ENCODE measurements at places on chromosomes 16 and 17. TPM values are rescaled to one million over a fixed set of nuclear protein-coding genes. Genes with fewer than 3 reads are reported as not detected.
A peak's percentile ranks its signal among the peaks of the same experiment; 100 is the strongest.

Gene NHERF2
- total RNA-seq: 26.8 TPM

DNA sequence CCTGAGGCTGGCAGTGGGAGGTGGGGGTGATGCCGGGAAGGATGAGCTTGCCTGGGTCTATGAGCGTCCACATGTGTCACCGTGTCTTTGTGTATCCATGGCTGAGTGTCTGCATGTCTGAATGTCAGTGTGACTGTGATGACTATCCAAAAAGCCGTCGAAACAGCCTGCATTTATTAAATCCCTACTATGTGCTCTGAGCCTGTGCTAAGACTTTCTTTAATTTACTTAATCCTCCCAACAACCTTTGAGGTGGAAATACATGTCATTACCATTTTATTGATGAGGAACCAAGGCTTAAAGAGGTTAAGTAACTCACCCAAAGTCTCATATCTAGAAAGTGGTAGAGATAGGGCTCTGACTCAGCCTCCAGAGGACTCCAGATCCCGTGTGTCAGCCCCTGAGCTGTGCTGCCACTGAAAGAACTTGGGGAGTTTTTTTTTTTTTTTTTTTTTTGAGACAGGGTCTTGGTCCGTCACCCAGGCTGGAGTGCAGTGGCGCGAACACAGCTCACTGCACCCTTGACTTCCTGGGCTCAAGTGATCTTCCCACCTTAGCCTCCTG is 20.0 kb downstream of the ARHGAP23 start:
- DNase-seq: peak; percentile 71

- DNase-seq: peak; percentile 87
These were observed at the start of gene PLXDC1 for GRCh38 chr17:39151150-39151942. Gene PLXDC1 (minus strand): TSS chr17:39151637. CDS start chr17:39151437, 200 bp downstream.

Gene EPN3
- not detected for total RNA-seq

DNA sequence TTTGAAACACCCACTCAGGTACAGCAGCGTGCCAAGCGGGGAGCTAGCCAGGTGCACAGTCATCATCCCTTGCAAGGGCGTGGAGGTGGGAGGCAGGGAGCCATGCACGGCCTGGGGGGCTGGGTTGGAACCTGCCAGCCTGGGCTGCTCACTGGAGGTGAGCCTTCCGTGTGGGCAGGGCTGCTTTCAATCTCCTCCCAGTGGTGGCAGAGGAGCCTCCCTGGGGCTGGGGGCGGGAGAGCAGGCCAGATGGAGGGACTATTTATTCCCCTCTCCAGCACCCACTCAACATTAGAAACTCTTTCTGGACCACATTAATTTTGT is 90.3 kb downstream of the KATNIP start:
- no peak for DNase-seq

Gene LRRC45
- total RNA-seq: 13.4 TPM

Measured in osteoblast (primary cell).